ENCODE measurements at places on chromosomes 11 and 22. TPM values are rescaled to one million over a fixed set of nuclear protein-coding genes. Genes with fewer than 3 reads are reported as not detected.

Gene SEC14L6
- 3.7 TPM for total RNA-seq

Gene SNX32
- total RNA-seq, result 4.6 TPM

Gene DMC1
- total RNA-seq, result 3.0 TPM

GRCh38 chr22:48482771-48483170 lies 1344.9 kb downstream of the BRD1 start:
- DNase-seq, result no peak

GRCh38 chr11:44623341-44623730 lies 57.9 kb downstream of the CD82 start:
- peak; percentile 5 for DNase-seq
